ENCODE measurements at places on chromosomes 7 and 10.

DNA sequence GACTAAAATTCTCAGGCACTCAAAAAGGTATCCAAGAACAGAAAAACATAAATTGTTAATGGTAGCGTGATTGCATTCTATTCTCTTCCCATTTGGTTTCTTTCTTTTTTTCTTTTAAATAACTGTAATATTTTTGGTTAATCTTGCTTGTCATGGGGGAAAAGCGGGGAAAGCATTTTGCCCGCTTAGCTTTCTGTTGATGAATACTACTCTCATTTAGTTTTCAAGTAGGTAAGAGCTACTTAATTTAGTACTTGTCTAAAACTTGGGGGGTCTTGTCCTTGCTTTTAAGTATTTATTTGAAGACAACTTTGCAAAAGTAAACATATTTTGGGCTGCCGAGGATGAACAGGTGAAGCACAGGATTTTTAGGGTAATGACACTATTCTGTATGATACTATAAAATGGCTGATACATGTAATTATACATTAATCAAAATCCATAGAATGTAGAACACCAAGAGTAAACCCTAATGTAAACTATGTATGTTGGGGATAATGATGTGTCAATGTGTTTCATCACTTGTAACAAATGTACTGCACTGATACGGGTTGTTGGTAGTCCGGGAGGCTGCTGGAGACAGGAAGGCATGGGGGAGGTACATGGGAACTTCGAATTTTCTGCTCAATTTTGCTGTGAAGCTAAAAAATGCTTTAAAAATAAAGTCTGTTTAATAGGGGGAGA is 1.7 kb downstream of the TES start:
- DNase-seq = no peak

- DNase-seq = no peak
Measured at GRCh38 chr10:88292185-88292514, 291.0 kb downstream of the RNLS start.

DNA sequence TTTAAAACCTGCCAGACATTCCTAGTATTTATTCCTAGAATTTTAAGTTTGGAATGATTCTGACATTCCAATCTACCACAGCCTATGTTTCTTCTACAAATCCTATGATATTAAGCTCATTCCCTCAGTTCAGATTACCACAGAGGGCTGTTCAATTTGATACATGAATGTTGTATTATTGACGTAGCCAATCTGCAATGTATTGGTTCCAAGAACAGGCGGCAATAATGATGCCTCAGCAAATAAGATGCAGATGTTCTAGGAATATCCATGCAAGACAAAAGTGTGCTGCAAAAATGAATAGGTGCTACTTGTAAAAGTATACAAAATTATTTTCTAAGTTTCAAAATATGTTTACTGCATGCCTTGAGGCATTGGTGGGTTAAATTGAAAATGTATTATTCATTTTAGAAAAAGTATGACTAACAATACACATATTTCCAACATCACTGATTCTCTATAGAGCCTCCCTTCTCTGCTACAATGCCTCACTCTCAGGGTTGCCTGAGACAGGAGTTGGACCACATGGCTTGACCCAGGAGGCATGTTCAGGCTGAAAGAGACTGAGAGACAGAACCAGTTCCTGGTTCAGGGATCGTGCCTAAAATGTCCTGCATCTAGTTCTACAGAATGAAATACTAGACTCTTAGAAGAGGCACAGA is 94.1 kb upstream of the CREB5 start:
- DNase-seq = no peak

- DNase-seq = no peak
Measured at GRCh38 chr7:152076940-152077933, 51.8 kb downstream of the GALNT11 start.

GRCh38 chr10:86914734-86915133 is 42.7 kb downstream of the MMRN2 start:
- DNase-seq = no peak

DNA sequence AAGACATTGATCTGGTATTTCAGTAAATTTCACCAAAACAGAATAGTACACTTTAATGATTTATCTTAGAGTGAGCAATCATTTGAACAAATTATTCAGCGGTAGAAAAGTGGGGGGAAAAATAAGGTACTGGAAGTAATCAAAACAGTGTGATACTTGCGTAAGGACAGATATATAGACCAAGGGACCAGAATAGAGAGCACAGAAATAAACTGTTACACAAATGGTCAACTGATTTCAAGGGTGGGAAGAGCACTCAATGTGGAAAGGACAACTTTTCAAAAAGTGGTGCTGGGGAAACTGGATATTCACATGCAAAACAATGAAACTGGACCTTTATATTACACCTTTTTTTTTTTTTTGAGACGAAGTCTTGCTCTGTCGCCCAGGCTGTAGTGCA is 119.9 kb downstream of the NRBF2 start:
- no peak for DNase-seq

DNA sequence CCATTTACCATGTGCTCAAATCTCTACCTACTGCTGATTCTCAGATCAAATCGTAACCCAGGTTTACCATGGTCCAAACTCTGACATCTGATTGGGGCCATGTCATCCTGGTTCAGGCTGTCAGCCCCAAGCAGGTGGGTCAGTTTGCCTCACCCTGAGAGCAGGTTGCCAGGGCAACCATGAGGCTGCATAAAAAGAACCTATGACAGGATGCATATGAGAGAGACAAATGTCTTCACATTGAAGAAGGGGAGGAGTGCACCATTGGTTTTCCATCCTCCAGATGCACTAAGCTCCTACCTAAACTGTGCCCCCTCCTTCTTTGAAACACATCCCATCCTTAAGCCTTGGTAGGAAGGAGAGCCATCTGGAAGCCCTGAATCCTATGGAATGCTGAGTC is 10.2 kb downstream of the PRSS1 start:
- no peak for DNase-seq

DNA sequence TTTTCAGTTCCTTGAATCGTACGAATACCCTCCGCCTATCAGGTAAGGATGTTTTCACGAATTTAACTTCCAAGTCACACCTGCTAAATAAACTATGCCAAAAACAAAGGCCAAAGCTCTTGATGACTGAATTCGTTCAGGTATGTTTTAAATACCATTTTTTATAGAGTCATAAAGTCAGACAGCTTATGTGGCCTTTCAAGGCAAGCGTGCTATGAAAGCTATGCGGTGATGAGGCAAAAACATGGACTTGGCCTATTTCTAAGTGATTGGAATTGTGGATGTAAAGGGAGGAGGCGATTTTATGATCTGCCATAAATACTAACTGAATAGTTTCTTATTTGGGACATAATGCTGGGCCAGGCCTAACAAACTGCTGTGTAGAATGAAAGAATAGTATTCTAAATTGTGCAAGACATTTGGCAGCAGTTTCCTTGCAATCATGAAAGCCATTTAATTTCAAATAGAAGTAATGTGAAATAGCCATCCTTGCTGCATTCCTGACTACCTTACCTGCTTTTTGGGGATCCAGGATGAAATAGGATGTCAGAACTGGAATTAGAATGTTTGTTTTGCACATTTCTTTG is 14.0 kb downstream of the SLC39A12 start:
- no peak for DNase-seq

Data from activated CD4-positive, alpha-beta T cell treated with anti-CD3 and anti-CD28 coated beads, Interleukin-2, amount 50 U/mL, for 24 hours (primary cell).